ENCODE measurements at places on chromosomes 16 and 17. TPM values are rescaled to one million over a fixed set of nuclear protein-coding genes. Genes with fewer than 3 reads are reported as not detected.

CCL7 gene
- not detected for total RNA-seq

GRCh38 chr17:45992175-45992574, 6.9 kb upstream of the STH start:
- H3K27me3 ChIP-seq = no peaks in the 10 kb centered on the region
- H3K4me1 ChIP-seq = no peaks in the 10 kb centered on the region
- no peak overlapping the region for H3K27ac ChIP-seq
- no peak for DNase-seq
- H3K36me3 ChIP-seq = no peaks in the 10 kb centered on the region

GRCh38 chr17:13086142-13086769, 68.4 kb upstream of the ELAC2 start:
- no peaks in the 10 kb centered on the region for H3K36me3 ChIP-seq
- H3K4me3 ChIP-seq = no peak overlapping the region
- no peak for DNase-seq
- peaks cover 4% of the 10 kb centered on the region for H3K4me1 ChIP-seq

ZNF23 gene
- 7.0 TPM for total RNA-seq

DNA sequence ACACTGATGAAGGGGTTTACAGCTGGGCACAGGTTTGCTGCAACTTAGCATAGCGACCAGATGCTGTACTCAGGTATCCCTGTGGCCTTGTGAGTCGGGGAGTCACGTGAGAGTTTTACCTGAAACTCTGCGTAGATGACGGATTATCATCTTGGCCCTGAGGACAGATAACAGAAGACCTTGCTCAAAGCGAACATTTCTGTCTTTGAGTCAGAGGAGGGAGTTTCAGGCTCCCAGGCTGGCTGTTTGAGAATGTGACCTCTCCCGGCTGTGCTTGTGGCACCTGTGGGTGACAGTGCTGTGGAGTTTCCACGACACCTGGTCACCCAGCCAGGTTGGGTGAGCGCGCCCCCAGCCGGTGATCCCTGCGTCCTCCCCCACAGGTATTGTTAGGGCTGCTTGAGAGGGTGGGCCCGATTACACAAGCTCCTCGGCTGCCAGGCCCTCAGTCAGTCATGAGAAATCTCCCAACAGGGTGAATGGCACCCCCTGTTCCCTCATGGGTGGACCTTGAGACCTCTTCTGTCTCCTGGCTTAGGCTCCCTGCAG, 44.4 kb upstream of the CRISPLD2 start:
- H3K27ac ChIP-seq = no peak overlapping the region
- peaks cover 81% of the 10 kb centered on the region for H3K36me3 ChIP-seq
- DNase-seq = no peak
- no peaks in the 10 kb centered on the region for H3K27me3 ChIP-seq
- no peak overlapping the region for H3K4me3 ChIP-seq
- H3K4me1 ChIP-seq = no peaks in the 10 kb centered on the region

CTRB1 gene
- not detected for total RNA-seq

DNA sequence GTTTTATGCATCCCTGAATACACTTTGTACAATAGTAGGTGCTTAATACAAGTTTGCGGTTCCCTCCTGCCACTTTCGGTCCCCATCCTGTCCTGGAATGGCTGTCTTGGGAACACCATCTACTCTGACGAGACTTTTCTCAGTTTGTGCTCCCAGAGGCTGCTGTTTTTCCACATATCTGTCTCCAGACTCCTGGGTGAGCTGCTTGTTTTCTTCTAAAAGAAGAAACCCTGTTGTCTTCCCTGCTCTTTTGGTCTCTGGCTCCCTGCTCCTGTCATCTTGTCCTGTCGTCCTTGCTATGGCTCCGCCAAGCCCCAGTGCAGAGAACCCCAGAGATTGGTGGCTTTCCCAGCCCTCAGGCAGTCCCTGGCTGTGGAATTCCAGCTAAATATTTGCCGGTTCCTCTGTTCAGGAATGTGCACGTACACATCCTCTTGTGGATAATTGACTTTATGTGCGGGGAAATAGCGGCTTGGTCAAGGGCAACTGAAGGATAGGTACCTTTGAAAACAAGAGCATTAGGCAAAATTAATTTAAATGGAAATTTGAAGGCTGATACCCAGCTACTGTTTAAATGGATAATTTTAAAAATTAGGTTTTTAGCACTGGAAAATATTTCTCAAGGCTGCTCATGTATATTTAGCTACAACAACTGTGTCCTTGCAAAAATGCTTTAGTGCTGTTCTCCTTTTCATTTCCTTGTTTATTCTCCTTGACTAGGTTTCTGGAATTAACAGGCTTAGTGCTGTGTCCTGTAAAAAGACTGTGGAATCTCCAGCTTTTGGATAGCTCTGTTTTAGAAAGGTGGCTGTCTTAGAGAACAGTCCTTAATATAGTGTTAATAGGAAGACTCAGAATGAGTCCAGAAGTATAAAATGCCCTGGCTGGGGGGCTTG, 50.2 kb upstream of the SLC12A3 start:
- no peaks in the 10 kb centered on the region for H3K27me3 ChIP-seq
- no peak overlapping the region for H3K27ac ChIP-seq
- no peak overlapping the region for H3K4me3 ChIP-seq
- DNase-seq = no peak
- H3K4me1 ChIP-seq = no peaks in the 10 kb centered on the region
- H3K36me3 ChIP-seq = peaks cover 15% of the 10 kb centered on the region

GRCh38 chr17:43627653-43628052, 34.1 kb downstream of the MEOX1 start:
- H3K4me1 ChIP-seq = no peaks in the 10 kb centered on the region
- peaks cover 4% of the 10 kb centered on the region for H3K27me3 ChIP-seq
- H3K4me3 ChIP-seq = no peak overlapping the region
- H3K27ac ChIP-seq = no peak overlapping the region
- no peak for DNase-seq

MYO15A gene
- 1.2 TPM for total RNA-seq
